ENCODE measurements at places on chromosomes 11 and 22.

- DNase-seq = peak; percentile 25
These were observed 99.5 kb downstream of the ZNF280B start for GRCh38 chr22:22408731-22409696.

GRCh38 chr22:39674536-39674935 is 104.0 kb downstream of the CACNA1I start:
- peak; percentile 46 for DNase-seq

DNA sequence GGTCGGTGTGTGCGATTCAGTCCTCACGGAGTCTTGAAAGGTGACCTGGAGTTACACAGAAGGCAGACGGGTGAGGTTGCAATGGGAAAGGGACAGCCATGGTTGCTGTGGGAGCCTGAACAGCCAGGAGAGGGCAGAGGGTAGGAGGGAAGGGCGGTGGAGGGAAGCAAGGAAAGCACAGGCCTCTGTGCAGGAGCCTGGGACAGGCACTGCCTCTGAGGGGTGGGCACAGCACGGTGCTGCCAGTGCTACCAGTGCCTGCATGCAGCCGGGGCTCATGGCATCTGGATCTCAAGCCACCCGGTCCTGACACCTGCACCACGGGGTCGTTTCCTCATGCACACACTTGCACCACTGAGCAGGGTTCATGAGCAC is 401.0 kb downstream of the TBC1D22A start:
- no peak for DNase-seq

DNA sequence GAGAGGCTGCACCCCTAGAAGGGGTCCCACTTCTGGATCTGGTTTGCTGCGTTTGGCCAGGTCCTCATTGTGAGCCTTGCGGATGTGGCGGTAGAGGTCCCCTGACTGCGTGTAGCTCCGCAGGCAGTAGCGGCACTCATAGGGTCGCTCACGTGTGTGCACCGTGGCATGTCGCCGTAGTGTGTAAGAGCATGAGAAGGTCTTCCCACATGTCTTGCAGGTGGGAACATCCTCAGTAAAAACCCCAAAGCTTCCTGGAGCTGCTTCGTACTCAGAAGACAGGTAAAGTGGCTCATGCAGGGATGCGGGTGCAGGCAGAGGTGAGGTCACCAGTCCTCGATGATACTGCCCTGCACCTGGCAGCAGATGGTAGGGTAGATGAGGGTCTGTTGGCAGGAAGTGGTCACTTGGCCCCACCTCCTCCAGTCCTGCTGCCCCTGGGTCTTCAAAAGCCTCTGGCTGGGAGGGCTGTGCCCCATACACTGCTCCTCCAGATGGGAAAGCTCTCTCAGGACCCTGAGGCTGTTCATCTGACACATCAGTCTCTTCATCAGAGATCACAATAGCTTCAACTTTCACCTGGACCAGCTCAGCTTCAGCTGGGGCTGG is 1.7 kb downstream of the ZBTB3 start:
- no peak for DNase-seq

DNA sequence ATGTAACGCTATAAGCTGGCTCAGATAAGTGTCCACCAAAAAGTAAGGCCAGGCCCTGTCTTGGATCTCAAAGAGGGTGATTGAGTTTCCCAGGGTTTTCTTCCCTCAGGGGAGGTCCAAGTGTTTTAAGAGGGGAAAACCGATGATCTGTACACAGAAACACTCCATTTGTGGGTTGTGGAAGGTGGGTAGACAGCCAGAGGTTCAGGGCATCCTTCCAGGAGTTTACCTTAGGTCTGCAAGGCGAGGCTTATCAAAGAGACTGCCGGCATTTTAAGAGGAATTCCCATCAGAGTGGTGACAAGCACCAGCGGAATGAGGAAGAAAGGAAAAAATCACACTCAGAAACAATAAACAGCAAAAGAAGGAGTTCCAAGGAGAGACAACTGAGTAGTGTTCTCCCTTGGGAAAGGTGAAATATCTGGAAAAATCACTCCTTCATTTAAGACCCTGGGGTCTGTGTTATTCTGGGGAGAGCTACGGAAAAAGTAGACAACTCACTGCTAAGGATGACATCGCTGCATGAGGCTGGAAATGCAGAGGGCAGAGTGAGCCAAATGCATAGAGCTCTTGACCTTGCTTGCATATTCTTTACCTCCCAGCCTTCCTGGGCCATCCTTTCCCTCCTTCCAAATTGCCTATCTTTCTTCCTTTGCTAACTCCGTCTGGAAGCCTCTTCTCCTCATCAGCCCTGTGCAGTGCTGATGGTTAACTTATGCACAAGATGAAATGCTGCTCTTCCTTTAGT is 22.1 kb upstream of the MMP7 start:
- DNase-seq = peak; percentile 52

GRCh38 chr22:32587449-32587848 is 112.8 kb downstream of the FBXO7 start:
- no peak for DNase-seq

- DNase-seq = peak; percentile 59
These were observed 75.4 kb upstream of the DDI1 start for GRCh38 chr11:103961010-103961409.

DNA sequence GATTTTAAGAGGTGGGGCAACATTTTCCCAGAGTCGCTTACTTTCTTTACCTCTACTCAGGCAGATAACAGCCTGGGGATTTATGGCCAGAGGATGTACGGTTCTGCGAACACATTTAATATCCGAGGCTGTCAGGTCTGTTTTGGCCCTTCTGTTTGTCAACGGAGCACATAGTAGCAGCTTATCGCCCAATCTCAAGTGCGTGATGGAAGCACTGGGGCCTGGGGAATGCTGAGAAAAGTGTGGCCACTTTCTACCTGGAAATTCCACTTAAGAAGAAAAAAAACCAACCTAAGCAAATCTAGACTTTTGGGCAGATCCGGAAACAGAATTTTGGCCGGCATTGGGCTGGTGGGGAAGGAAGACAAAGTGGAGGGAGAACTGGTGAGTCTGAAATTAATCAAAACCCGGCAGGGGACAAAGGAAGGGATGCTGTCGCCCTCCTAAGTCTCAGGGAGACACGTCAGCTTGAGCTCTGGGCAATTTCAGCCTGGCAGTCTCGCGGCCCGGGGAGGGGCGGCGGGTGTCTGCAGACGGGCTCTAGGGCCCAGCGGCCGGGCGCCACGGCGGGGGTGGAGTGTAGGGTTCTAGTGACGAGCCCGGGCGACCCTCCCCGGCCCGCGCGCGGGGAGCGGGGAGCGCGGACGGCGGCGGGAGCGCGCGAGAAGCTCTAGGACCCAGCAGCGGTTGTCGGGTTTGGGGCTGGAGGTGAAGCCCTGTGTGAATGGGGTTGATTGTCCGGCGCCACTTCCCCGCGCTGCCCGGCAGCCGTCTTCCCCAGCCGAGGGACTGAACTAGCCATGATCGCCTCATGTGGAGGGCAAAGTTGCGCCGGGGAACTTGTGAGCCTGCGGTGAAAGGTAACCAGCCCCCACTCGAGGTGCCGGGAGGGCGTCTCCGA is at the start of gene AMOTL1:
Gene AMOTL1 (plus strand): TSS at position 656 of the 901 bp plus-strand sequence. CDS start 156 bp downstream, at position 812.
- DNase-seq = peak; percentile 93

DNA sequence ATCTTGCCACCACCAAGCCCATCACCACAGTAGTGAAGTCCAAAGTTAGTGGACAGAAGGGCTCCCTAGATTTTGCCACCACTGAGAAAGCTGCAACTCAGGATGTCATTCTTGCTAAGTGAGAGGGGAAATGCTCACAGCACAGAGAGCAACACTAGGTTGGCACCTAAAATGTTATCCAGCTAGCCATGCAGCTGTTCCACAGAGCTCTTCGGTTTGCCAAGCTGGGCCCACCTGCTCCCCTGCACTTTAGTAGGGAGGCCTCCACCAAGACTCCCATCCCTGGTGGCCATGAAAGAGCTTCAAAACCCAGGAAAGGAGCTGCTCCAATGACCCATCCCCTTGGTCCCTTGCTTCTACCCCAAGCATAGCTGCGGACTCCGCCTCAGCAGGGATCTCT is 63.8 kb downstream of the TRIM29 start:
- DNase-seq = no peak

GRCh38 chr22:42368379-42369249 is 63.6 kb downstream of the NFAM1 start:
- DNase-seq = no peak

DNA sequence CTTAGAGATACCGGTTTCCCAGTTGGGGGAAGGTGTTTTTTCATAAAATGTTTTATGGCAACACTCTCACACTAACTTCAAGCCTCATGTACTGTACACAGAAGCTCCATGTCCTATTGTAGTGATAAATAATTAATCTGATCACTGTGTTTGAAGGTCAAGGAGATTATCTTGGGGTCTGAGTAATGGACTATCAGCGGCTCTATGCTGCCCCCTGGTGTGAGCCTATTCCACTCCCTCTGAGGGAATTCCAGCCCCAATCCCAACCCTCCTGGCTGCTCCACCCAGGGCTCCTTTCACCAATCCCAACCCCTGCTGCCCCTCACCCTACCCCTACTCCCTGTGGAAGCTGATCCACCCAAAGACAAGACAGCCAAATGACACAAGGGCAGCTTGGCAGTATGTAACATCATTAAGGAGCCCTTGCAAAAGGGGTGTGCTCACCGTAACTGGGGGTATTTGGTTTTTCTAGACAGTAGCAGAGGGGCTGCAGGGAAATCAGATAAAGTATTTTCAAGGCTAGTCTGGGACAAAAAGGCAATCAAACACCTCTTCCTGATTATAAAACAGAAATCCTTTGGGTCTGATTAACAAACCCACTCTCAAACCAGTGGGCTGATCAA is 22.3 kb downstream of the HPS4 start:
- peak; percentile 65 for DNase-seq

DNA sequence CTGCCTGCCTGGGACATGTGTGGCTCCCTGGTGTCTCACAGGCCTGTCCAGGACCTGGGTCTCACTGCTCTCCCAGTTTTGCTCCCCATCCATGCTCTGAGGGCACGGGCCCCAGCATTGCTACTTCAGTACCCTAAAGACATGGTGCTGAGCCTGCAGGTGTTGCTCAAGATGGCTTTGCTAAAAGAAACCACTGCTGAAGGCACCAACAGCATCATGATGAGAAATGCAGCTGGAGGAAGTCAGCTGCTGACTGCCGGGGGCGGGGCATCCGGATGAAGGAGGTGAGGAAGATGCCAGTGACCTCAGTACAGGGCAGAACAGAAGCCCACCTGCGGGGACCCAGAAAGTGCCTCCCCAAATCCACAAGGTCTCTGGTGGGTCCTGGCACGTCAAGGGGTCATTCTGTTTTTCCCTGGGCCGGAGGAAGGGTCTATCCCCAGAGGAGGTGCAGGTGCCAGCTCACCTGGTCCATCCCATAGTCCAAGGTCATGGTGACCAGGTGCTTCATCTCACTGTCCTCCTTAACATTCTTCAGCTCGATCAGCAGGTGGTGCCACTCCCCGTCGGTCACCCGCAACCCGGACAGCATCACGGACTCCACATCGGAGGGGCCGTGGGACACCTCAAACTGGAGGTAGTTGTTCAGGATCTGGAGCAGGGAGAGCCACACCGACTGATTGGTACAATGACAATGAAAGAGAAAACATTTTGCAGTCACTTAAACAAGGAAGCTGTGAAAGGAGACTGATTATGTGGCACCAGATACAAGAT is 63.9 kb downstream of the TRMU start:
- no peak for DNase-seq

DNA sequence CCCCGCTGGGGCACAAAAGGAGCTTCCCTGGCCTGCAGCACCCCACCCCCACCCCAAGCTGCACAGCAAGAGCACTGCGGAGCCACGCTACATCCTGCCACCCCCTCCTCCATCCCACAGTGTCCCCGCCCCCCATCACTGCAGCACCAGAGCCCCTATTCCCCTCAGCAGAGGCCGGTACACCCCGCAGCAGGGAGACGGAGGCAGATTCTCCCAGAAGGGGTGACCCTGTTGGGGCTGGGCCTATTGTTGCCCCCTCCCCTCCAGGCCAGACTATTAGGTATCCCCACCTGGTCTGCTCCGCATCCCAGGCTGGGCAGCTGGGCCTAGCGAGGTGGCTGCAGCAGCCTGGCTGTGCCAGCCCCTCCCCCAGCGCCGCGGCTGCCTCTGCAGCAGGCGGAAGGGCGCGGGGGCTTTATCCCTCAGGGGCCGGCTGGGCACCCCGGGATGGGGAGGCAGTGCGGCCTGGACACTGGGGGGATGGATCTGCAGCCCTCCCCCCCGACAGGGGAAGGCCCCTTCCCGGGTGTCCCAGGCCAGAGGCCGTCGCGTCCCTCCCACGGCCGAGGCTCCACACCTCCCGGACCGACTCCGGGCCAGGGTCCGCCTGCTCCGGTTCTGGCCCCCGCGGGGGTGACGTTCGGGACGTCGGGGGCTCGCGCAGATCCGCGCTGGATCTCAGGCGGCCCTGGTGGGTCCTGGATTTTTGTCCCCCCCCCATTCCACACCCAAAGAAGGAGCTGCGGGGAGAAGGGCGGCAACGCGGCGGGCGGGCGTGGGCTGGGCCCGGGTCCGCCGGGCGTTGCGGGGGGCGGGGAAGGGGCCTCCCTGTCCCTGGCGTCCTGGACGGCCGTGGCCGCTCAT is 943 bp downstream of the DUSP8 start:
- DNase-seq = peak; percentile 51

All from EH (cell line).